Hippocampal formation (tissue), 2 donors: ENCODE measurements at places on chromosomes 11 and 22.

DNA sequence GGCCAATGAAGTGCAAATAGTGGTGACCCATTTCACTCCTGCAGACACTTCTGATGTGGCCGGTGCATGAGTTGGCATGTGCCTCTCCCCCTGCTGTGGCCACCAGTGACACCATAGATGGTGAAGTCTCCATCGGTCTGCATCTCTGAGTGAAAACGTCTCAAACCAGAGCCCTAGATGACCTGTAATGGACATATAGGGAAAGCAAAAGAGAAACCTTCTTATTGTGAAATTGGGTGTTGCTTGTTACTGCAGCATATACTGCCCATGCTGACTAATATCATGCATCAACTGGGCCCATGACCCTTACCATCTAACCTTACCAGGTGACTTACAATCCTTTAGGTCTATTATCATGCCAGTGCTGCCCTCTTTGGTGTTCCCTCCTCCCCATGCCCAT is 11.7 kb upstream of the VPS37C start:
- DNase-seq: no peak

GRCh38 chr11:63875506-63876065 is 36.7 kb downstream of the MARK2 start:
- DNase-seq: no peak

GRCh38 chr11:28107191-28107749 is 686 bp downstream of the KIF18A start:
- no peak for DNase-seq

DNA sequence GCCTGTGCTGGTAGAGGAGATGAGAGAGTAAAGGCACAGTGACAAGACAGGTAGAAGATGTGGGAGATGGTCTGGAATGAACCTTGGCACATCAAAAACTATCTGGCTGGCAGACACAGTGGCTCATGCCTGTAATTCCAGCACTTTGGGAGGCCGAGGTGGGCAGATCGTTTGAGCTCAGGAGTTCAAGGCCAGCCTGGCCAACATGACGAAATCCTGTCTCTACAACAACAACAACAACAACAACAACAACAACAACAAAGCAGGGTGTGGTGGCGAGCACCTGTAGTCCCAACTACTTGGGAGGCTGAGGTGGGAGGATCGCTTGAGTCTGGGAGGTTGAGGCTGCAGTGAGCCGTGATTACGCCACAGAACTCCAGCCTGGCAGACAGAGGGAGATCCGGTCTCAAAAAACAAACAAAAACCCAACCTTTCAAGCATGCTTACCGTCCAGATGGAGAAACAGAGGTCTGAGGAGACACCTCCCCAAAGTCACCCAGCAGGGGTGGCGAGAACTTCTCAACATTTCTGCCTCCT is 11.8 kb downstream of the KCTD21 start:
- no peak for DNase-seq

- DNase-seq: no peak
Observed at GRCh38 chr11:46304605-46305179, 27.2 kb downstream of the CREB3L1 start.

- DNase-seq: no peak
Observed at GRCh38 chr22:39627865-39628562, 57.5 kb downstream of the CACNA1I start.

DNA sequence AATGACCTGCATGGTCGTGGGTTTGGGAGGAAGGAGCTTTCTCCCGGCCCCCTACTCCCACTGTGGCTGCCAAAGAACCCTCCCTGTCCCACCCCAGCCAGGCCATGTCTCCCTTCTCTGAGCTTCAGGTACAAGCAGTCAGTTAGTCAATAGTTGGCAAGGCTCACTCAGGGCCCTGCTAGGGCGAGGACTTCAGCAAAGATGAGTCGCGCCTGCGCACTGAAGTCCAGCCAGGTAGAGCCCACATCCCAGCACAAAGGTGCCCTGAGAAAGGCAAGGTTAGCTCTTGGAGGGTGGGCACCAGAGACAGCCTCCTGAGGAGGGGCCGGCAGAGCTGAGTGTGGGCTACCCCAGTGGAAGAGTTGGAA is 11.1 kb downstream of the C11orf86 start:
- DNase-seq: no peak

DNA sequence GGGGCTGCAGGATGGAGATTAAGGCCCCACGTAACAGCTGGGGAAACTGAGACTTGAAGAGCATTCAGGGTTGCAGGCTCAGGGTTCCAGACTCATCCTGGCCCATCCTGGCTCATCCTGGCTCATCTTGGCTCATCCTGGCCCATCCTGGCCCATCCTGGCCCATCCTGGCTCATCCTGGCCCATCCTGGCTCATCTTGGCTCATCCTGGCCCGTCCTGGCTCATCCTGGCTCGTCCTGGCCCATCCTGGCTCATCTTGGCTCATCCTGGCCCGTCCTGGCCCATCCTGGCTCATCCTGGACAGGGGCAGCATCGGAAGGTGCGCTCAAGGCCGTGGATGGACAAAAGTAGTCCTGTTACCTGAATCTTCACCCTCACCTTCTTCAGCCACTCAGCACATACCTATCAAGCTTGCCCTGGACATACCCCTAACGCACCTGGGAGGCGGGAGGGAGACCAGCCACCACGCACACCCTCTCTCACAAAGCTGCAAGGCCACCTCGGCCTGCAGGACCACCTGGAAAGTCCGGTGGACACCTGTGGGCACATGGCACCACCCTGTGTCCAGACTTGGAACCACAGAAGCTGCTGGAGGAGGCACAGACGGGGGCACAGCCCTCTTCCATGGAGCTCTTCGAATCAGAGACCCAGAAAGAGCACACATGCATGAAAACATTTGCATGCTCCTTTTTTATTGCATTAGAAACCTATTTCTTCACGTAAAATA is 20.3 kb upstream of the NLRP6 start:
- DNase-seq: no peak

GRCh38 chr11:73507086-73507485 is 90.8 kb downstream of the FAM168A start:
- no peak for DNase-seq

DNA sequence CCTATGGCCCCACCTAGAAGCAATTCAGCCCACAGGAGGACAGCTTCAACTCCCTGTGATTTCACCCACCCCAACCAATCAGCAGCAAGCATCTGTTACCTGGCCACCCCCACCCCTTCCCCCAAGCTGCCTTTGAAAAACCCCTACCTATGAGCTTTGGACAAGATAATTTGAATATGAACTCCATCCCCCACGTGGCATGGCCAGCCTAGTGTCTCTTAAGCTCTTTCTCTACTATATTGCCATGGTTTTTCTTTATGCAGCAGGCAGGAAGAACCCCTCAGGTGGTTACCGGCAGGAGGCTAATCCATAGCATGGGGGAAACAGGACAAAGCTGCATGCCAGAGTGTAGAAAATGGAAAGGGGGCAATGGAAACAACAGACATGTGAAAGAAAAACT is 29.0 kb downstream of the CTSC start:
- no peak for DNase-seq

GRCh38 chr11:17743808-17744119 is 9.2 kb downstream of the KCNC1 start:
- no peak for DNase-seq

DNA sequence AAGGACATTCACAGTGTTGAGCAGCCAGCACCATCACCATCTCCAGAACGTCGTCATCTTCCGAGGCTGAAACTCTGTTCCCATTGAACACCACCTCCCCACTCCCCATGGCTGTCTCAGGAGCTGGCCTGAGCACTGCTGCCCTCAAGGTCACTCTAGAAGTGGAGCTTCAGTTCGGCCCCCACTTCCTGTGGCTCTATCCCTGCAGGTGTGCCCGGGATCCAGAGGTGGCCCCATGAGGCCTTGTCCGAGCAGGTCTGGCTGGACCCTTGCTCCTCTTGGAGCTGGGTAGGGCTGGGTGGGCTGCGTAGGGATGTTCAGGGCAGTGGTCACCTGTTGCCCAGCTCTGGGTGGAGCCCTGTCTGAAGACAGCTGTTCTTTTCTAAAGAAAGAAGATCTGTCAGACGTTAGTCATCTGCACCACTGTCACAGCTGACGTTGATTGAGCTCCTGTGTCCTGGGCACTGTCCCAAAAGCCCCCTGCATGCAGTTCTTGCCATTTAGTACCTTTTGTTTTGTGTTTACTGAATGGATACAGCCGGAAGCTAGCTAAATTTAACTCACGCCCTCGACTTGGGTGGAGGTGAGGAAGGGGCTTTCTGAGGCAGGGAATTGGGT is 75.5 kb upstream of the CLDN5 start:
- DNase-seq: no peak

GRCh38 chr11:60905551-60906113 is 753 bp downstream of the PRPF19 start:
- DNase-seq: no peak

GRCh38 chr11:135036488-135037297 is 624.7 kb upstream of the B3GAT1 start:
- DNase-seq: no peak
